ENCODE measurements at places on chromosomes 1 and 21.

GRCh38 chr1:147470079-147470478 lies 71.2 kb upstream of the BCL9 start:
- DNase-seq = no peak

DNA sequence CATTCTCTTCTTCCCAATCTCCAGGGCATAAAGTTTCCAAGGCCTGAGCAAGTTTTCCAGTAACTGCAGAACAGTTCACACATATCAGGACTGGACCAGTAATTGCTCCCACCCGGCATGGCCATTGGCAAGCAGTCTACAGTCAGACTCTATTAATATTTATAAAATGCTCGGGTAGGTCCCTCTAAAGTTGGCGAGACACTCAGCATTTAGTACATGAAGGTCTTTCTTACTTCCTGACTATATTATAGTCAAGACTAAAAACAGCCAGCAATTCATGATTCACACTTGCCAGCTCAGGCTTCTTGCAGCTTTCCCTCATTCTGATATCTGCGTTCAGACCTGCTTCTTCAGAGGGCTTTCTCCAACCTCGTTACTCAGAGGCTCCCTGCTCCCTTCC lies 25.4 kb downstream of the GADD45A start:
- DNase-seq = no peak

DNA sequence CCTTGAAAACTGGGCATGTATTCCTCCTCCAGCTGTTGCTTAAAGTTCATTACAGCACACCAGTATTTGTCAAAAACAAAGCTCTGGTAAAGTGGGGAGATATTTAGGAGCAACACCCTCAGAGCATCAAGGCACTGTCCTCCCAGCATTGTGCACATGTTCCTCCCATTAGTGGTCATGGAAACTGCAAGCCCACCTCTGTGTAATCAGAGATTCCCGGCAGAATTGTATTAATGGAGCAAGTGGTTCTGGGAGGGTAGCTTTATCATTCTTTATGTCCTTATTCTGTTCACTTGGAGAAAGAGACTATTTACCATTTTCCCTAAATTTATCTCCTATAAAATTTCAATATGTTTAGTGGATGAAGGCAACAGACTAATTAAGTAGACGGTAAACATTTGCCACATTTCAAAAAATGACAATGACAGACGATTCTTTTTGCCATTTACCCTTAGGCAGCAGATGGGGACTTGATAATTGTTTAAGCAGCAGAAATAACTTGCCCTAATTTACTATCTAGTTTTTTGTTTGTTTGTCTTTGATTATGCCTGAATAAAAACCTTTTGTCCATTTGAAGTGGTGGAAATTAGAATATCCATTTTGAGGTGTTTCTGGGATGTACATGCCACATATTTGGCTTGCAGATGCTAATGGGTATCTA lies 289.6 kb upstream of the ST6GALNAC5 start:
- no peak for DNase-seq

DNA sequence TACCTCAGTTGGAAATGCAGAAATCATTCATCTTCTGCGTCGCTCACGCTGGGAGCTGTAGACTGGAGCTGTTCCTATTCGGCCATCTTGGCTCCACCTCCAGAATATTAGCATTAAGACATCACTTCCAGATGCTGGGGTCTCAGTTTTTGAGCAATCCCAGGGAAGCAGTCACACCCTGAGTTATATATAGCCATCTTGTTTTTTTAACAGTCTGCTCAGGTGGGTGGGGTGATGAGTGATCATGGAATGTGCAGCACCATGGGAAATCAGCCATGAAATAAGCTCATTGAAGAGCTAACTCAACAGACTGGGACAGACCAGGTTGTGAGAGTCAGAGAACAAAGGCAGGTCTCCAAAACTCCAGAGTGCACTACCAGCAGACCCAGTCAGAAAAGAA lies 27.0 kb upstream of the HMGB4 start:
- no peak for DNase-seq

GRCh38 chr1:244680667-244681066 lies 27.7 kb downstream of the DESI2 start:
- no peak for DNase-seq

- no peak for DNase-seq
These were observed 408.7 kb downstream of the NUF2 start for GRCh38 chr1:163730411-163730821.

DNA sequence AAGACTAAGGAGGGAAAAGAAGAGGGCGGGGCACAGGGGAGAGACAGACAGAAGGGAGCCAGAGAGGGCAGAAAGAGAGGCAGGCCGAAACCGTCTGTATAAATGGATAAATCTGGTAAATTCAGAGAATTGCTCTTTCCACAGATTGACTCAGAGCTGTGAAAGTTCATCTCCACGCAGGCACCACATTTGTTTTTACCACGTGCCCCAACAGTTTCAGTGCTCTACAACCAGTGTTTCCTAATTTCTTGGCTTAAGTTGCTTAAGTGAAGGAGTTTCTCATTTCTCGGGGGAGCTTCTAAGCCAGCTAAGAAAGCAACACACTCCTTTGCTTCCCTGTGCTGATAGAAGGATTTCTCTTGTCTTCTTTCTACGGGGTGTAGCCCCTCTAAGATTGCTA lies 87.1 kb downstream of the ENAH start:
- DNase-seq = no peak

GRCh38 chr1:98865796-98866195 lies 138.9 kb downstream of the PLPPR5 start:
- DNase-seq = no peak

- peak; percentile 89 for DNase-seq
These were observed 107.5 kb downstream of the LTN1 start for GRCh38 chr21:28884976-28885852.

DNA sequence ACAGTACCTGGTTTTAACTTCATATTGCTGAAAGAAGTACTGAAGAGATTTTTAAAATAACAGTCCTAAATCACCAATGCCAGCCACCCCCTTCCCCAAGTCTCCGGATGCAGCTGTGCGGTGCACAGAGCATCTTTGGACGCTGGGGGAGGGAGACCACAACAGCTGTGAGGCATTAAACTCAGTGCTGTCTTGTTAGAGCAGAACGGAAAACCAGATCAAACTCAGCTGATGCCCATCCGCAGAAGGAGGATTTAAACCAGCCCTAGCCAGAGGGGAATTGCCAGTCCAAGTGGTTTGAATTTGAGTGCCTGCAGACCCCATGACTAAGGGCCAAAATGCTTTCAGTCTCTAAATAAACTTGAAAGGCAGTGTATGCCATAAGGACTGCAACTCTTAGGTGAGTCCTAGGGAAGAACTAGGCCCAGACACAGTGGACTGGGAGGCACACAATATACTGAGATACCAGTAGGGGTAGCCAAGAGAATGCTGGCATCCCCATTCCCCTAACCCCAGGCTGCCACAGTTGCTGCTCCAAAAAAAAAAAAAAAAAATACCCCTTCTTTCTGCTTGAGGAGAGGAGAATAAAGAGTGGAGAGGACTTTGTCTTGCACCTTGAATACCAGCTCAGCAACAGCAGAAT lies 576.2 kb downstream of the NEGR1 start:
- DNase-seq = no peak

DNA sequence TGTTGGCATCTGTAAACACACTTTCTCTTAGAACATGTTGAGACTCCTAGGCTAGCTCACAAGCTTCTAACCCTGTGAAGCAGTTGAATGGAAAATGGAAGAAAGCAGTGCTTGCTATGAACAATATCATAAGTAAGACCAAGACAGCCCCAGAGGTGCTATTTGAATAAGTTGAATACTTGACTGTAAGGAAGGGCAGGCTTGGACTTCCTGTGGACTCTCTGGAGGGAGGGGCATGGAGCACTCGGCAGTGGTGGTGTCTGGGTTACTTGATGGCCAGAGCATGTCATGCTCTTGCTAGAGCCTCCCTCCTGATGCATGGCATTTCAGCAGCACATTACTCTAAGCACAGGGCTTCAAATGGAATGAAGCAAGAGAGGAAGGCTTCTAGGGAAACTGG lies 60.0 kb downstream of the MRPS6 start:
- DNase-seq = no peak

DNA sequence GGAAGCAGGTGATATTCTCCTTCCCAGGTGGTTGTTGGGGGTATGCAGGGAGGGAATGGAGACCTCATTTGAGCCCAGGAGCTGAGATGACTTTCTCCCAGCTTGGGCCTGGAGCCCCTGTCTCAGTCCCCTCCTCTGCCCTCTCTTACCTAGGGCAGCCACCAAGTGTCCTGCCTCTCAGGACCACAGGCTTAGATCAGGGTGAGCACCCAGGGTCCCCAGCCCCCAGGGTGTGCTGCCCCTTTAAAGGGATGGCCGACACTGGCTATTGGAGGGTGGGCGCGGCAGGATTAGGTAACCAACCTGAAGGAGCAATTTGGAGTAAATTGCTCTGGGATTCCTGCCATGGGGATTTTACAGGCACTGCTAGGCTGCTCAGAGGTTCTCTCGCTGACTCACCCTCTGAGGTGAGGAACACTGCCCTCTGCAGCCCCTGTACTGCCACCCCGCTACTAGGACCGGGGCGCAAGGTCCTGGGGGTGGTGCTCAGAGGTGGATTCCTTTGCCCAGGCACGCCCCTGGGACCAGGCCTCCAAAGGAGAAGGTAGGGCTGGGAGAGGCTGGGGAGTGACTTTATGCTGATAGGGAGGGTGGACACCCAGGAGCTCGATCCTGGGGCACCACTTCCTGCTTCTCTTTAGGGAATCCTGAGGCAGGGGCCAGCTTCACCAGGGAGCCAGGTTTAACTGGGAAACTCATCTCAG lies 1.5 kb downstream of the RPS6KA1 start:
- DNase-seq = no peak

DNA sequence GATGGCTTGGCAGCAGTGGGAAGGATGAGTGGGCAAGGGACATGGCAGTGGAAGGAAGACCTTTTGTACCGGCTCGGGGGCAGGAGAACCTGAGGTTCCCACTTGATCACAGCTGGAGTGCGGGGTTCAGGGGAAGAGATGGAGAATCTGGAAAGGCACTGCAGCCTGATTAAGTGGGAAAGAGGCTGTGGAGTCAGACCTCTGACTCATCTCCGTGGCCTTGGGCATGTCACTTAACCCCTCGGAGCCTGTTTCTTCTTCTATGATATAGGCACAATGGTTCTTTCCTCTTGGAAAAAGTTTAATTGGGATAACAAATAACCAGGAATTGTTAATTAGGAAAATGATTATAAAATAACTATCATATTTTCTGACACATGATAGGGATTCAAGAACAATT lies 13.1 kb upstream of the TMEM61 start:
- DNase-seq = no peak

- no peak for DNase-seq
These were observed 11.7 kb downstream of the SYDE2 start for GRCh38 chr1:85189120-85189519.

- DNase-seq = no peak
These were observed 394.6 kb downstream of the LRRIQ3 start for GRCh38 chr1:73803380-73803779.

DNA sequence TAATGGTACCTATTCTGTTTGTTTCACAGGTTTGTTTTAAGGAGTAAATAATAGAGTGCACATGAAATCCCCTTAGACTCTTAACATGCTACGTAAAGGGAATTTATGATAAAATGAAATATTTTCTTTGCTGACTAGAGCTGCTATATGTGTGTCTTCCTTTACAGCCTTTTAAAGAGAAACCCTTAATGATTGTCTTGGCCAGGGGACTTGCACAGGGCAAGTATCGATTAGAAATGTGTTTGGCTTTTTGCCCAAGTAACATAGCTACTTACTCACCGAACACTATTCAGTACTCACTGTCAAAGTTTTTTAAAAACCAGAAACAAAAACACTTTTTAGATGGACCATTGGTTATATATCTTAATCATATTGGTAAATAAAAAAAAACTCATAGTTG lies 71.3 kb upstream of the KIAA1614 start:
- no peak for DNase-seq

DNA sequence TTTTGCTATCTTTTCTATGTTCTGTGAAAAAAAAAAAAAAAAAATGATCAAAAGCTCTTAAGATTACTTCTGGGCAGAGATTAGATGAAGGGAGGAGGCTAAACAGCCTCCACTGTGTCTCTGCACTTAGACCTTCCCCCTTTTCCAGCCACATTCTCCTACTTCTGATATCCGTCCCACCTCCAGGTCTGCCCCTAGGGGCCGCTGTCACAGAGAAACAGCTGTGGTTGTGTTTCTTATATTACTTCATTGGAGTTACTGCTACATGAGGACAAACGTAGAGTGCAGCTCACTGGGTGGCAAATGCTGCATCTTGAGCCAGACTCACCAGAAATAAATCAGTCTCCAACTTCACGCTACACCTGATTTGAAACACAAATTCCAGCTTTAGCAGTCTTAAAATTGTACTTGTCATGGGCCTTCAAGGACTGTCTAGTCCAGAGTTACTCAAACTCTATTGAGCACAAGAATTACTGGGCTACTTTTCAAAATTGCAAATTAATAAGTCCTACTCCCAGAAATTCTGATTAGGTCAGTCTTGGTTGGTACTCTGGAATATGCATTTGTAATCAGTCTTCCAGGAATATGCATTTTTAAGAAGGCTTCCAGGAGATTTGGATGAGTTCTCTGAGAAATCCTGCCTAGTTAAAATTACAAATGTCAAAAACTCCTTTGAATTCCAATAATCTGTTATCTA lies 125.2 kb upstream of the PTBP2 start:
- DNase-seq = peak; percentile 20

GRCh38 chr1:90726986-90727480 lies 9.9 kb upstream of the BARHL2 start:
- no peak for DNase-seq

GRCh38 chr21:37367336-37367702 lies 746 bp downstream of the DYRK1A start:
- DNase-seq = peak; percentile 33

DNA sequence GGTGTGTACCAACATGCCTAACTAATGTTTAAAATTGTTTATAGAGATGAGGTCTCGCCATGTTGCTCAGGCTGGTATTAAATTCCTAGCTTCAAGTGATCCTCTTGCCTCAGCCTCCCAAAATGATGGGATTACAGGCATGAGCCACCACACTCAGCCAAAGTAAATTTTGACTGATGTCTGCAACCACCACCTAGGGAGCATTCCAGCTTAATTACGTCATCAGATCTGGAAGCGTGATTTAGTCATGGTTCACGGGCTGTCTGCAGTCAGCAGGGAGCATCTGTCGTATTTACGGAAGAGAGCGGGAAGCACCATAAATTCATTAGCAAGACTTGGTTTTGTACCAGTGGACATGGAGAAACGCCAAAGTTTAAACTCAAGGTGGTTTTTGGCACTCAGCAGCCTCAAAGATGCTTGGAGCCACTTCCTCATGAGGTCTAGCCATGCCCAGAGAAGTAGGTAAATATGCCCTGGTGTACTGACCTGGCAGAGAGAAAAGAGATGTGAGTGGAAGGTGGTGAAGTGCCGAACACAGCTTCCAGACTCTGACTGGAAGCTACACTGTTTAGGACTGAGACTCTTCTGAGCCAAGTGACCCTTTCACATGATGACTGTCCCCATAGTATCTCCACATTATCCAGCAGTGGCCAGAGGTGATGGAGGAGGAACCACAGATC lies 60.8 kb upstream of the SLC35F3 start:
- no peak for DNase-seq

GRCh38 chr1:84271441-84272151 lies 29.9 kb upstream of the SAMD13 start:
- no peak for DNase-seq

- DNase-seq = no peak
These were observed 15.7 kb upstream of the EPHA2 start for GRCh38 chr1:16171314-16172151.
